ENCODE measurements at places on chromosomes 4 and X.

GRCh38 chr4:156939139-156939538 lies 32.5 kb downstream of the PDGFC start:
- DNase-seq = peak; percentile 37

DNA sequence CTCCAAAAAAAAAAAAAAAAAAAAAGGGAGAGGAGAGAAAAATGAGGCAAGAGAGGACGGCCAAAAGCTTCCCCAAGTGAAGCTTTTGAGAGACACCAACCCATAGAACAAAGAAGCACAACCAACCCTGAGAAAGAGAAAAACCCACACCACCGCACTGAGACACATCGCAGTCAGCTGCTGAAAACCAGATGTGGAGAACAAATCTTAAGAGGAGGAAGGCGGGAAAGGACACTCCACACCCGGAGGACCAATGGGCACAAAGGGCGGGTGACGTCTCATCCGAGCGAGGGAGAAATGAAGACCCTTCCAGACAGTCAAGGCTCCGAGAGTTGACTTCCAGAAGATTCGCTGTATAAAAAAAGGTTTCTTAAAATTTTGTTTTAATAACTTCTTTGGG lies 112.1 kb downstream of the AFAP1 start:
- peak; percentile 47 for DNase-seq

DNA sequence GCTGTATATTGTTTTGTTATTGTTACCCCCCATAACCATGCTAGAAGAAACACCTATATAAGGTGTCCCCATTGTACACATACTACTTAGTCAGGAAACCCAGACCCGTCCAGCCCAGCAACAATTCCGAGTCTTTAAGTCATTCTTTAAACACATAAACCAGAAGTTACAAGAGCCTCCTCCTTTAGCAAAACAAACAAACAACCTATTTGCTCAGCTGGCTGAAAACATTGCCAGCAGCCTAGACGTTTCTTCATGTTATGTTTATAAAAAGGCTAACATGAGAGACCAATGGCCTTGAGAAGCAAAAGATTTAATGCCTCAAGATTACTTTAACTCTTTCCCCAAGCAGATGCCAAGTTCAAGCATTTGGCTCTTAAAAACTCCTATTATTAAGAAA lies 1.4 kb downstream of the ACOX3 start:
- DNase-seq = no peak

DNA sequence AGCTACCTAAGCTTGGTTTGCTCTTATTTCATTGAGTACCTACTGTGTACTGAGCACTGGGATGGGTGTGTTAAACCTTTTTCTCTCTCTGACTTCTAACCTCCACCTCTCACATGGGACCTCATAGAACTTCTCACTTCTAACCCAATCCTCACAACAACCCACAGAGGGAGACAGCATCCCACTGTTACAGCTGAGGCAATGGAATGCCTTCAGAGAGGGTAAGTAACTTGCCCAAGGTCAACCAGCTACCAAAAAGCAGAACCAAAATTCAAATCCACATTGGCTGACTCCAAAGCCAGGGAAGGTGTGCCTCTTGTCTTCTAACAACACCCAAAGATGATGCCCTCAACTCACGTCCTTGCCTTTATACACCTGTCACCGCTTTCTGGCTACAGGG lies 5.4 kb downstream of the SEL1L3 start:
- no peak for DNase-seq

DNA sequence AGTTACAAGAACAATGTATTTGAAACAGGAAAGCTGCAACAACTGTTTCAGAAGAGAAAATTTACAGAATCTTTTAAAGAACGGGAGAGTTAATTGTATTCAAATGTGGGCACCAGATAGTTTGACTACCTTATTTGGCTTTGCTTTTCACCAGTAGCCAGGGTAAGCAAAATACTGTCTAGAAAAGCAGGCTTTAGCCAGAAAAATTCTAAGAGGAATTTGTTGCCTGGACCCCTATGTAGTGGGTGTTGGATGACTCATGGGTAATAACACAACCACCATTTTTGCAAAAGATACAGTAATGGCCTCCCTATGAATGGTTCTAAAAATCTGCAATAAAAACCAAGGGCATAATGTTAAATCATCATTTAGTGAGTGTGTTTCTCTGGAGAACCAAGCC lies 233.4 kb upstream of the ANXA3 start:
- peak; percentile 67 for DNase-seq

DNA sequence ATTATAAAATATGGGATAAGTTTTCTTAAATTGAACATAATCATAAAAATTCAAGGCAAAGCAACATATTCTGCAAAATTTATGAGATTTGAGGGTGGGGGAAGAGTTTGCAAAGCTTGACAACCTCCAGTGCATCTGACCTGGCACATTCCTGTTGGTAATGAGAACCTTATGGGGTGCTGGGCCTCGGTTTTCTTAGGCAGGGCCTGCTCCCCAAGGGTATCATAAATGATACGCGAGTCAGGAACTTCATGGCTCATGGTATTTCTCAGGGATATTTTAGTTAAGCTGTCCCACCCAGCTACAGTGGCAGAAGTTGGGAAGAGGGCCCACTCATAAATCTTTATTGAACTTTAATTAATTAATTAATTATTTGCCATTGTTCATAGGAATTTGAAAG lies 13.2 kb downstream of the AFF2 start:
- peak; percentile 27 for DNase-seq

DNA sequence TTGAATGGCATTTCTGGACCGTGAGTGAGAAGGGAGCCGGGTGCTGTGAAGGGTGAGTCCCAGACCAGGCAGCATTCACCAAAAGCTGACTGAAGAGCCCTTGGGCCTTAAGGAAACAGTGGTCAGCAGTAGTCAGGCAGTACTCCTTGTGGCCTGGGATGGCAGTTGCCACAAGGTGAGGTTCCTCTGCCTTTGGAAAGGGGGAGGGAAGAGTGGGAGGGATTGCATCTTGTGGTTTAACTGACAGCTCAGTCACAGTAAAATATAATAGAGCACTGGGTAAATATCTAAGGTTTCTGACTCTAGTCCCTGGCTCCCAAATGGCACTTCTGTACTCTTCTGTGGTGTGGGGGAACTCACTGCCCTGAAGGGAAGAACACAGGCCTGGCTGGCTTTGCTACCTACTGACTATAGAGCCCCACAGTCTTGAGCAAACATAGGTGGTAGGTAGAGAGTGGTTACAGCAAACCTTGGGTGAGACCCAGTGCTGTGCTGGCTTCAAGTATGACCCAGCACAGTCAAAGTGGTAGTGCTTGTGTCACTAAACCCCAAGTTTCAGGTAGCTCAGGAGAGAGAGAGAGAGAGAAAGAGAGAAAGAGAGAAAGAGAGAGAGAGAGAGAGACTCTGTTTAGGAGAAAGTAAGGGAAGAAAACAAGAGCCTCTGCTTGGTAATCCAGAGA lies 154.2 kb downstream of the TEX11 start:
- no peak for DNase-seq

- DNase-seq = no peak
Measured at GRCh38 chr4:95122001-95122400, 364.2 kb downstream of the BMPR1B start.

DNA sequence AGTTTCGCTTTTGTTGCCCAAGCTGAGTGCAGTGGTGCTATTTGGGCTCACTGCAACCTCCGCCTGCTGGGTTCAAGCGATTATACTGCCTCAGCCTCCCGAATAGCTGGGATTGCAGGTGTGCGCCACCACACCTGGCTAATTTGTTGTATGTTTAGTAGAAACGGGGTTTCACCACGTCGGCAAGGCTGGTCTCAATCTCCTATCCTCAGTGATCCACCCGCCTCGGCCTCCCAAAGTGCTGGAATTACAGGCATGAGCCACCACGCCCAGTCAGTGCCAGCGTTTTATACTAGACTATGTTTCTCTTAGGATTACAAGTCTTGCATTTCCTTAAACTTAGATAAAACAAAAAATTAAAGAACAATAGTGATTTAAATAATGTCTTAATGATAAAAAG lies 13.0 kb downstream of the KLF3 start:
- no peak for DNase-seq

- peak; percentile 18 for DNase-seq
Measured at GRCh38 chrX:69238114-69238886, 73.0 kb upstream of the PJA1 start.

DNA sequence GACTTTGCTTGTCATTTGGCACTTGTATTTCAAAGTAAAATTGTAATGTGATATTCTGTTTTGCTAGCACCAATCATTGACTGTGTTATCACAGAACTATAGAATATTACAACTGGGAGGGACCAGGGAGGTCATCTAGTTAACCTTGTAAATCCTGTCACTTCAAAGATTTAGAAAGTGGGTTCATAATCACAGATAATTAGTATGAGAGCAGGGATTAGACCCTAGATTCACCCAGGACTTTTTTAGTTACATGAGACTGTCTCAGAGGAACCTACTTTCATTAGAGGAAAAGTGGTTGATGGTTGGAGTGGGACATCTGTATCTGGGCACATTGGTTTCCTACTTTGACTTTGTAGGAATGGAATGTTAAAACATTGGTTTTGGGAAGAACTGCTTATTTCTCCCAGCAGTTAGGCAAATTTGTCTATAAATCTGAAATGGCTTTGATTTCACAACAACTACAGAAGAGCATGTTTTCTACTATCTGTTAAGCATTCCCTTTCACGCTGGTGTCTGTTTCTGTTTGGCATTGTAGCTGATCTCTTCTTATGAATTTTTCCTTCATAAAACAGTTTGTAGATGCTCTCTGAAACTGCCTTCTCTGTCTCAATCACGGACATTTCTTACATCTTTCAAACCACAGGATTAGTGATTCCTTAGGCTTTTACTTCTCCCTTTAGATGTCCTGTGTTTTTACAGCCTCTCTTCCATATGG lies 144.1 kb downstream of the DIPK2B start:
- DNase-seq = peak; percentile 2

- DNase-seq = no peak
Measured at GRCh38 chr4:184590196-184590595, 59.1 kb downstream of the CASP3 start.

DNA sequence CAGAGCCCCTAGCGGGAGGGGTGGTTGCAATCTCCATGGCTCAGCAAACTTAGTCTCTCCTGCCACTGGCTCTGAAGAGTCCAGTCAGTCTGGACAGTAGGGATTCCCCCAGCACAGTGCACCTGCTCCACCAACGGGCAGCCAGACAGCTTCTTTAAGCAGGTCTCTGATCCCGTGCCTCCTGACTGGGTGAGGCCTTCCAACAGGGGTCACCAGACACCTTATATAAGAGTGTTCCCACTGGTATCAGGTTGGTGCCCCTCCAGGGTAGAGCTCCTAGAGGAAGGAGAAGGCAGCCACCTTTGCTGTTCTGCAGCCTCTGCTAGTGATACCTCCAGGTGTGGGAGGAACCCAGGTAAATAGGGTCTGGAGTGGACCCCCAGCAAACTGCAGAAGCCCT lies 1393.4 kb downstream of the STIM2 start:
- no peak for DNase-seq

DNA sequence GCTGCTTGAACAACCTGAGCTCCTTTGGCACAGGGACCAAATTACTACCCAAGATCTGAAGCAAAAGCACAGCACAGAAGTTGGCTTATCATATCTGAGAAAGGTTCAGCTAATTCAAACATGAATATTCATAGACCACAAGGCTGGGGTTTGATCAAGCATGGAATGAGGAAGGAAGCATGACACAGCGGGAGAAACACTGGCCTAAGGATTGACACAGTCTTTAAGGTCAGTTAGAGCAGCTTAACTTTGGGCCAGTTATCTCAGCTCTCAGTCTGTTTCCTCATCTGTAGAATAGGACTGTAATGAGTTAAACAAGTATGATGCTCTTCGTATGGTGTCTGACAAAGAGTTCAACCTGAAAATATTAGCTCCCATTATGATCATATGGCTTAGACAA lies 88.5 kb upstream of the CBR4 start:
- peak; percentile 38 for DNase-seq

DNA sequence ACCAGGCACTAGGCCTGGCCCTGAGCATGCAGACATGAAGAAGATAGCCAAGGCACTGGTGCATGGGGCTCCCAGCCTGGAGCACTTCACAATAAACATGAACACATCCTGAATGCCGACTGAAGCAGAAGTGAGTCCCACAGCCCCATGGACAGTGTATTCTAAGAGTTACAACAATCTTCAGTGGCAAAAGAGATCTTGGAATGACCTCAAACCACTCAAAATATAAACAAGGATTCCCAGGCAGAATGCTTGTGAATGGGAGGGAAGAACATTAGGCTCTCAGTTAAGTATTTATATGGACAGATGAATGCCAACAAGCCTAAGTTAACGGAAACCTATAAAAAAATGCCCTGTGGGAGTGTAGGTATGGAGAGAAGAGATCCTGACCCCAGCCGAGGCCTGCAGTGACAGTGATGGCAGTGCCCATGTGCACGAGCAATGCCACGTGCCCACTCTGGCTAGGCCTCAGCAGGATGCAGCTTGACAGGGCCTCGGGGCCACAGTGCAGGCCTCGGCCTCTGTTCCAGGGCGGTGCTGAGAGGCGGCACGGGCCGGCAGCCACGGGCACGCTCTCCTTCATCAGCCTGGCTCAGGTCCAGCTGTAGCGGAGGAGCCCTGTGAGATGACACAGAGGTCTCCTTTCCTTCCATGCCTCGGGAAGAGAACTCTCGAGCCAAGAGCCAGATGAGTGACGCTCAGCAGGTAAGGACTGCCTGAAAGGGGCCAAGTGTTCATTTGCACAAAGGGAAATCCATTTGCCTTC lies 49.2 kb downstream of the IRF2 start:
- no peak for DNase-seq

DNA sequence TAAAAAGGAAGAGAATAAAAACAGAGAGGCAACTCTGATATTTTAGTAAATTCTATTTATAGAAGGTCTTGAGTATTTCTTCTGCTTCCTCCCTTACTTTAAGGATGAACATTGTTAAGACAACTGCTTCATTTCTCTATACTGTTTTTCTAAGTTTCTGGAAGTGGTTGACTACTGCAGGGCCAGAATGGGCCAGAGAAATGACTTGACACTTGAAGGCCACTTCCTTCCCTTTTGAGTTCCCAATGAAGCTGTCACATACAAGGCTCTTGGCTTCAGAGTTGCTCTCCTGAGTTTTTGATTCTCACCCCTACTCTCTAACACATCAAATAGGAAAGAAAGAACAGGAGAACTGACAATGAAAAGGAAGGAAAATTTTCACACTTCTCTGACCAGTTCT lies 37.6 kb downstream of the PKD2 start:
- no peak for DNase-seq
